ENCODE measurements at places on chromosomes 12 and 14.

GRCh38 chr12:43226151-43226550 is 325.9 kb downstream of the ADAMTS20 start:
- DNase-seq, result no peak

DNA sequence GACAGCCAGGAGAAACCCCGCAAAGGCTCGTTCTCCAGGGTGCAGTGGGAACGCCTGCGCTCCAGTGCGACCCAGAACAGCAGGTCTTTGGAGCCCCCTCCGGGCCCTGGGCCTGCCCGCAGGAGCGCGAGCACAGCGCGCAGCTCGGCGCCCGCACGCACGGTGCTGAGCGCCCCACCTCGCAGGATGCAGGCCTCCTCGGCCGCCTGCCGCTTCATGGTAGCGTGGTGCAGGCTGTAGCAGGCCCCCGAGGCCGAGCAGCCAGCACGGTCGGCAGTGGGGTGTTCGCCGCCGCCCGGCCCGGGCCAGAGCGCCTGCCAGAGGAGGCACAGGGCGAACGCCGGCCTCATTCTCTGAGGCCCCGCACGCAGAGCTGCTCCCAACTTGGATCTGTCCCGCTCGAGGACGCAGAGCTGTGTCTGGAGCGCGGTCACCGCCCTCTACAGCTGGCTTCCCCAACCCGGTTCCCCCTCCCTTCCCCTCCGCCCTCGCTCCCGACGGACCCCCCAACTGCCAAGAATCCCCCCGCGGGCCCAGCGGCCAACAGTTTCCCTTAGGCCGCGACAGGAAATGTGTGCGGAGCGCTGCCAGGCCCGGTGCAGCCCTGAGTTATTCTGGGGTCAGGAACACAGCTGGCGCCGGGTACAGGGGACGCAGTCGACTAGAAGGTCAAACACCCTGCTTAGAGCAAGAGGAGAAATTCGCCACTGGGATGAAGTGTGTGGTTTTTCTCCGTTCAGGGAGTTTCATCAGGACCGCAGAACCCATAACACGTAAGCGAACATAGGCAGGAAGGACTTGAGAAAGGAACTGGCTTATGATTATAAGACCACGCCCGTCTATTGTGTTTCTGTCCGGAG is at the start of gene CLEC14A:
TSS of gene CLEC14A (minus strand) at position 421 of the 860 bp plus-strand sequence. CDS start at position 350, 71 bp downstream.
- DNase-seq, result peak; percentile 53

- no peak for DNase-seq
These were observed 29.9 kb downstream of the ZBTB42 start for GRCh38 chr14:104830781-104831180.

- no peak for DNase-seq
These were observed 238.8 kb upstream of the RGS6 start for GRCh38 chr14:71693381-71693780.

- no peak for DNase-seq
These were observed 37.7 kb downstream of the FGD4 start for GRCh38 chr12:32437095-32437515.

DNA sequence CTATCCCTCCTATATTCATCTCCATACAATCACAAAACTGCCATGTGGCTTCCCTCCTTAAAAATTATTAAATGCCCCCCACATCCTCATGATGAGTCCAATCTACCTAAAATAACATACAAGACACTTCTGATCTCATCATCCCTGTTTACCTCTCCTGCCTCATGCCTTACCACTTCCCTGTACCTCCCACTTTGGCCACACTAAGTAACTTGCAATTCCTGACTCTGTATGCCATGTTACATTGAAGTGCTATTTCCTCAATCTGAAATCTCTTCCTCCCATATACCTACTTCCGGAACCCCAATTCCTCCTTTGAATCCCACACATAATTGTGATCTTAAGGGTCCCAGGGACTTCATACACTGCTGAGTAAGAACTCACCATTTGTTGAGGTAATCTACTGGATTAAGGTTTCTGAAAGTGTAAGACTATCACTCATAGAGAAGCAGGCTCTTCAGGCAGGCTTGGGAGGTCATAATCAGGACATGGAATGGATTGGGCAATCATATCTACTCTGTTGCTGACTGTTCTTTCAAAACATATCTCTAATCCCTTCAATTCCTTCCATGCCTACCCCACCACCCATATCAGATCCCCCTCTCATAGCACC is 117.6 kb upstream of the PLEKHG7 start:
- DNase-seq, result no peak

GRCh38 chr12:120588948-120589930 is 8.0 kb upstream of the POP5 start:
- no peak for DNase-seq

GRCh38 chr12:115936997-115937916 is 340.2 kb downstream of the MED13L start:
- DNase-seq, result no peak

DNA sequence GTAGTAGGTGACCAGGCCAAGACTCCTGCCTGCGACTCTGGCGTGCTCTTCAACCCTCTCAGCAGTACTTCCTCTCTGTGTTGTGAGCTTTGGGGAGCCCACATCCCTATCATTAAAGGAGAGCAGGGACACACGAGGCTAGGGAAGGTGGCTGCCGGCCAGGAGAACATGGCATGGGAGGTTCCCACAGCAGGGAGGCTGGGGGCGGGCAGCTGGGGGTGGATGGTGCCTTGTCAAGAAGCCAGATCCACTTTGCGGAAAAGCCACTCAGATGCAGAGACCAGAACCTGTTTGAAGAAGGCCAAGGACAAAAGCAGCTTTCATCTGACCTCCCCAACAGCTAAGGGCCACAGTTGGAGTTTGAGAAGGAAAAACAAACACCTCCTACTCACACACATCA is 198.6 kb downstream of the BCL11B start:
- no peak for DNase-seq

GRCh38 chr14:61475316-61475715 is 153.9 kb downstream of the PRKCH start:
- DNase-seq, result peak; percentile 34

DNA sequence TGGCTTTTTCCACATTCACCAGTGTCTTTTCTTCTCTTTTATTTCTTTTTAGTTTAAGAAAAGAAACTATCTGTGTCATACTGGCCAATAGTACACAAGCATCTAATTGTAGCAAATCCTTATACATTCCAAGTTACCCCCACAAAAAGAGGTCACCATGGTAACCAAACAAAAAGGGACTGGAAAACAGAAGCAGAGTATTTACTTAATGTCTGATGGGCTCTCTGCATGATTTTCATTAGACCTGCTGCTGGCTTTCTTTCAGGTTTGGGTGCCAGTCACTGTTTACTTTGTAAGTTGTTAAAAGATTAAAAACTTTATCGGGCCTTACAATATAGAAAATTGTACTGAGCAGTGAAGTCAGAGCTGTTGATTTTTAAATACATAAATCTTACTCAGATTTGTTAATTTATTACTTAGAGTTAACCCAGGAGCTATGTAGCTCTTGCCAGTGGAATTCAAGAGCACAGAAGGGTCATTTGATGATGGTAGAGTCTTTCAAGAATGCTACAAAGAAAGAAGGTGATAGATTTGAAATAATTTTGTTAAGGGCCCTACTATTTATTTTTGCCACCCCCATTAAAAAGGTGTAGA is 123.9 kb downstream of the BRMS1L start:
- no peak for DNase-seq

DNA sequence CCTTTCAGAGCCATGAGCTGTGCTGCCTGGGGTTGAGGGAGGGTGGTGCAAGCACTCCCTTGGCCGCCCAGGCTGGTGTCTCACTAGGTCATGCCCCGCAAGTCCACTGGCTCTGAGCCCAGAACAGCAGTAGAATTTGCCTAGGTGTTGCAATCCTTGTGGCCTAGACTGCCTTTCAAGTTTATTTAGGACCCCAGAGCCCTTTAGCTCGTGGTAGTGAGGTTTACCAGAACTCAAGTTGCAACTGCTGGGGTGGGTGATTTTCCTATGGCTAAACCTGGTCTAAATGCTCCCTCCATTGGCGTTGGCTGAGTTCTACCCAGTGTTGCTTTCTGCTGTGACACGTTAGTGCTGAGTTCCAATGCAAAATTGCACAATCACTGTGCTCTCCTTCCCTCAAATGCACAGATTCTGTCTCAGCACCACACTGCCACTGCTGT is 287.2 kb downstream of the BCAT1 start:
- DNase-seq, result no peak

DNA sequence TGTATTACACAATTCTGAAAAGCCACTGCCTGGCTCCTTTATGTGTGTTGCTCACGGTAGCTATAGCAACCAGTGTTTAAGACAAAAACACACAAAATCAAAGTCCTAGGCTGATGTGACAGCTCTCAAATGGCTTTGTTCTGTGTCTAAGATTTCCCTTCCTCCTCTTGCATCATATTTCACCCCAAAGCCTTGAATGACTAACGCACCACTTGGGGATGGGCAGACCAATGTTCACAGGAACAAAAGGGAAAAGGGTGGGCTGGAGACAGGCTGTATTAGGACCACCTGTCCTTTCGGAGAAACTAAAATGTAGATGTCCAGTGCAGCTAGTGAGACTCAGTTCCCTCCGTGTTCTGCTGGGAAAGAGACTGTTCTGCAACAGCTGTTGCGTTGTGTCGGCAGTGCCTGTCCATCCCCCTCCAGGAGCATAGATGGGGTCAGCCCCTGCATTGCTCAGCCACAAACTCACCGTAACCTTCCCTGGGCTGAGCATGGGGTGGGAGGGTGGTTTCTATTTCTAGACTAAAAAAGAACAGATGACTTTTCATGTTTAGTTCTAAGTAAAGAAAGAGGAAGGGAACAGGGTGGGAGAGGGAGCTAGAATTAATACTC is 26.8 kb upstream of the DAAM1 start:
- peak; percentile 50 for DNase-seq

- DNase-seq, result no peak
These were observed 60.4 kb downstream of the KITLG start for GRCh38 chr12:88519802-88520435.

- no peak for DNase-seq
These were observed 170.6 kb upstream of the DIO2 start for GRCh38 chr14:80381807-80382363.

- DNase-seq, result peak; percentile 53
These were observed 4.0 kb upstream of the NAA25 start for GRCh38 chr12:112112409-112113133.

- no peak for DNase-seq
These were observed 261.9 kb upstream of the LRIG3 start for GRCh38 chr12:59182191-59182590.

DNA sequence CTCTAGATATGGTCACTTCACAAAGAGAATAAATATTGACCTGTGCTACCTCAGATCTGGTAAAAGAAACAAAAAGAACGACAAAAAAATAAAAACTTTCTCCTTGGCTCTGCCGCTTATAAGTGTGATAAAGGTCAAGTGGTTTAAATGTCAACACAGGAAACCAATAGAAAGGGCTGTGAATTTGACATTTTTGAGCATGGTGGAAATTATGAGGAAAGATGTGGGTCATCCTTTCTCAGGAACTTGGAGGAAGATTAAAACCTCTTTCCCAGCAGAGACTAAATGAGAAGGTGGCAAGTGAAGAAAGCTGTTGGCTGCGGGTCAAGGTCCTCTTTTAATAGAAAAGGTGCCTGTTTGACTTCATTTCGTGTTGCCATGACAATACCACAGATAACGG is 28.2 kb downstream of the TESPA1 start:
- no peak for DNase-seq

DNA sequence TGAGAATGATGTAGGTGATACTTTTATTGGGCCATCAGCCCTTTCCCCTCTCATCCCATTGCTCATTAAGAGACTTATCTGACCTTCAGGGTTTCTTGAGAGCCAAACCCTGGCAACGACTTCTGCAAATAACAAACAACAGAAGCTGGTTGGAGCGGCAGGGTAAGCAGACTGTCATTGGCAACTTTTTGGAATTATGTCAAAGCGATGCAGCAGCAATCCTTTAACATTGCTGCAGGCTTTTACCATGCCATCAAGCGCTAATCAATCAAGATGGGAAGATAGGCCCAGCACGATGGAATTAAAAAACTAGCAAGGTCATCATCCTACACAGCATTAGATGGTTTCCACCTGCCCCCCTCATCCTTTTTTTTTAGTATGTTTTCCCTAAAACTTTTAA is 406.1 kb upstream of the PDE3A start:
- no peak for DNase-seq

DNA sequence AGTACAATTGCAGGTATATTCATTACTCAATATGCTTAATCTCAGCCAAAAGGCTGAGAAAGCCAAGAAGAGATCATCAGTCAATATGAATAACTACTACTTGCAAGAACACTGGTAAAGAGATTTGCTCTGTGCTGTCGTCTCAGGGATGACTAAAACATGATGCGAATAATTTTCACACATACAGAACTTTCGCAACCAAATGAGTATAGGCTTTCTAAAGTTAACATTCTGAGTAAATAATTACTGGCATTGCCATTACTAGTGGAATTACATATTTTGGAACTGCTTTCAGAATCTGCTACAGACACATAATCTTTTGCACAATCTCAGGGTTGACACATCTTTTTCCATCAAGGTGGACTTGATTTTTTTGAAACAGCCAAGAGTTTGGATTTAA is 24.7 kb downstream of the NCKAP1L start:
- no peak for DNase-seq

DNA sequence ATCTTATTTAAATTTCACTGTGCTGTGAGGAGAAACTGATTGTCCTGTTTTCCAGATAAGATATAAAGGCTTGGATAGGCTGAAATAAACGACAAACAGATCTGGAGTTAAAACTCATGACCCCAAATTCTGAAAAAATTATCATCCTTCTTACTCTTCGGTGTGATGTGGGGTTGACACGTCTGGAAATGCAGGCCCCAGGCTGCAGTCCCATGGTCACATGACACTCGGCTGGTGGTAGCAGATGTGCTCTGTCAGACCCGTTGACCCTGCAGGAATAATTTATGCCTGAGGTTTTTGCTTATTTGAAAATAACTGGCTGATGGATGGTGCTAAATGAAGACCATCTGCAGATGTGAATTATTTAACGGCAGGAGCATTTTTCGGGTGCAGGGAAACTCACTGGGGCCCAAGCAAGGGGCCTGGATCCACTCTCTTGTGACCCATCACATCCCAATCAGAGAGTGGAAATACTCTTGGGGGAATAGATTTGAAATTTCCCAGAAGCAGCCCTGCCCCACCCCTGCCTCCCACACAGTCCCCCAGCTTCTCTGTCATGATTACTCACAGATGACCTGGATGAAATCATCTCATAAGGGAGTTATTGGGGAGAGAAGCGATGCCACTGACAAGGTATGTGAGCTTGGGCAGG is 47.7 kb upstream of the CMKLR1 start:
- no peak for DNase-seq

DNA sequence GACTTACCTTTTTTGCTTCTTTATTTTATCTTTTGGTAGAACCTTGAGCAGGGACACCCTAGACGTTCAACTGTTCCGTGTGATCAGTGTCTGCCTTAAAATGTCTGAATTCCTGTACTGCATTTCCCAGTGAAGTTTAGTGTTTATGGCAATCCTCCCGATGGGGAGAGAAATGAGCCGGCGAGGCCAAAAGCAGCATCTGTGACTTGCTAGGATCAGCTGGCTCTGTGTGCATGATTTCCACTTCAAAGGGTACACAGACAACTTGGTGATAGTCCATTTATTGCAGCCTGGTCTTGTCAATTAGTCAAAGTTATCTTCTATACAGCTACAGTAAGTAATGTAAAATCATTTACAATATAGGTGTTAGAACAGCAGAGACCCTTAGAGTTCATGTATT is 768.5 kb downstream of the DIO2 start:
- no peak for DNase-seq

- DNase-seq, result no peak
These were observed 52.5 kb upstream of the PELI2 start for GRCh38 chr14:56065621-56066290.

- DNase-seq, result no peak
These were observed 4.4 kb upstream of the HOXC9 start for GRCh38 chr12:53995378-53996239.

- DNase-seq, result no peak
These were observed 162.7 kb downstream of the GRIP1 start for GRCh38 chr12:66516133-66516532.
